ENCODE measurements at places on chromosomes 1 and 21.

GRCh38 chr1:203807196-203807595 lies 11.8 kb downstream of the ZBED6 start:
- DNase-seq, result no peak

GRCh38 chr1:242205622-242206489 lies 207.0 kb upstream of the MAP1LC3C start:
- DNase-seq, result no peak

DNA sequence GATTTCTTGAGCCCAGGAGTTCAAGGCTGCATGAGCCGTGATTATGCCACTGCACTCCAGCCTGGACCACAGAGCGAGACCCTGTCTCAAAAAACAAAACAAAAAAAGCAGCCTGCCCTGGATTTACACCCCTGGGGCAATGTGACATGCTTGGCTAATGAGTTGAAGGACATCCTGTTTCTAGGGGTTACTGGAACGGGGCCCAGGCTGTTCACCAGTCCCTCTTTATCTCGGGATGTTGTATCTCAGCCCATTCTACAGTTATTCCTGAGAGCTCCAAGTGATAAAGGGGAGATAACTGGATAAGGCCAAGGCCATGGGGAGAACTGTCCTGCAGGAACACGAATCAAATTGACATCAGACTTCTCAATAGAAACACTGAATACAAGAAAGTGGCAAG lies 21.7 kb upstream of the S100A2 start:
- DNase-seq, result no peak

- peak; percentile 77 for DNase-seq
Observed at GRCh38 chr1:63189677-63190076, 132.7 kb upstream of the FOXD3 start.

Data from H9 (cell line).